ENCODE measurements at places on chromosomes 16 and 17.

DNA sequence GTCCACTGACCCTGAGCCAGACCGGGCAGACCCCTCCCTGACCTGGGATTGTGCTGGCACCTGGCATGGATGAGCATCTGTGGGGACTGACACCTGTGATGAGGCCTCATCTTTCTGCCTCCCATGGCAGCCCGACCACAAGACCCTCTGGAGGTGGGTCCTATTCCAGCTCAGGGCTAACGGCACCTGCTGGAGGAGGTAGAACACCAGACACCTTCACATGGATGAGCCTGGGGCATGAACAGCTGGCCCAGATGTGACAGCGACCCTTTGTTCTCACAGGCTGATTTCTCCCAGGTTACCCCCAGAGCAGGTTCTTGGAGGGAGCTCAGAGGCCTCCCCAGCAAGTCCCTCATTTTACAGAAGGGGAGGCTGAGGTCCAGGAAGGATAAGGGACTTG lies 46.4 kb upstream of the PIK3R6 start:
- no peak for DNase-seq

DNA sequence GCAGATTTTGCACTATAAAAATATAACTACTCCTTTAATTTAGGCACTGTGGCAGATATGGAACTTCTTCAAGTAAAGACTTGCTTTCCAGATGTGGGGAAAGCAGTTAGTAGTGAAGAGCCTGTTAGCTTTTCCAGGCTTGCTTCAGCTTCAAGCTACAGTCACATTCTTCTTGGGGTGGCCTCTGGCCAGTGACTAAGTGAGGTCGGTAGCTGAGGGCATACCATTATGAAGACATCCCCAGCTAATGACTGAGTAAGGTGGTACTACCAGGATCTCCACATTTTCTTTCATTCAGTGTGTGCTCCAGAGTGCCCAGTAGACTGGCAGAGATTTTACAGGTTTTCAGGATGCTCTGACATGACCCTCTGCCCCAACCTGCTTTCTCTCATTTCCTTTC lies 167.1 kb upstream of the KIF2B start:
- DNase-seq: no peak

- no peak for DNase-seq
Observed at GRCh38 chr16:64356267-64356666, 765.6 kb downstream of the CDH11 start.

DNA sequence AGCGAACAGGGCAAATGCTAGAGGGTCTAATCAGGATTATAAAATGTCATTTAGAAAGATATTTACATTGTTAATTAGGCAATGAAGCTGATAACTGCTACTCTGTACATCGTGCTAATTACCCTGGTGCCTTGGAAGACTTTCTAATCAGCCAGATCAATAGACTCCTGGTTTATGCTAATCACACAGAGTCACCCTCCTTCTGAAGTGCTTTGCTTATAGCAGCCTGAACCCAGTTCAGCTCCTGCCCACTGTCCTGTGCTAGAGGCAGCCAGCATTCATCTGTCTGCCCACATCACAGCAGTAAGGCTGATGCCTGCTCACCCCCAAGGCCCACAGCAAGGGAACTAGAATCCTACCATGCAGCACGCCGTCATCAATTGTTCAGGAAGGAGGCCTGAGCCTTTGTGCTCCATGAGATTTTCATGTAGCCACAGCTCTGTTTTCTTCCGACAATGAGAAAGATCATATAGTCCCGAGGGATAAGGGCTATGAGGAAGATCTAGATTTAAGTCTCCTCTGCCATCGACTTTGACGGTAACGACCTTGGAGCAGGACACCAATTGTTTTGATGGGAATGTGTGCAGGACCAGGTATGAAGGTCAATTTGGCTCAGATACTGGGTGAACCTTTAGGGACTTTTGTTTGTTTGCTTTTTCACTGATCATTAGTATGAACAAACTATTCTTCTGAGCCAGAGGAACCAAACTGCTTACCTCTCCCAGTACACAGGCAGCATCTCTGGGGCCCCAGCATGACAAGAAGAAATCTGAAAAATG lies 12.5 kb upstream of the LYRM9 start:
- no peak for DNase-seq

All from KBM-7 (cell line).